T-helper 17 cell (primary cell): ENCODE measurements at places on chromosomes 5 and 9. TPM values are rescaled to one million over a fixed set of nuclear protein-coding genes. Genes with fewer than 3 reads are reported as not detected.

Gene HEMGN
- total RNA-seq = 9.0 TPM

Gene PCDH12
- 0.05 TPM for total RNA-seq

DNA sequence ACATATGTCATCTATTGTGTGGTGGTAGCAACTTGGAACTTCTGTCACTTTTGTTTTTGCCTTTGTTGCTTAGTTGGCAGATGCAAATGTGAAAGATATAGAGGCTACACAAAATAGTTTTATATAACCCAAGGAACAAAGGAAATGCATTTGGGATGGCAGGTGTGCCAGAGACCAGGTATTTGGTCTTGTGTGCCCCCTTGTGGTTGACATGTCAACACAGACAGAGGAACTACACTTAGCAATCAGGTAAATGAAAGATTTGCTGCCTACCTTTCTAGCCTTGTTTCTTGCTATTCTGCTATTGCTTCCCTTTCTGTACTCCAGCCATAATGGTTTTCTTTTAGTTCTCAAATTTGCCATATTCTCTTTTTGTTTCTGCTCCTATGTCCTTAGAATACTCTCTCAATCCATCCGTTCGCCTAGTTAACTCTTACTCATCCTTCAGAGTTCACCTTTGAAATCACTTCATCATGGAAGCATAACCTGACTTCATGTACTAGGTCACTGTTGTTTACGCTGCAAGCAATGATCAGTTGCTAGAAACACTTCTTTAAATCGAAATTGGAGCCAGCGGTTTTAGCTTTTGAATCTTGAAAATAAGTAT, 119.5 kb downstream of the TRPM3 start:
- H3K27me3 ChIP-seq = no peaks in the 10 kb centered on the region
- no peaks in the 10 kb centered on the region for H3K4me1 ChIP-seq
- no peak overlapping the region for H3K4me3 ChIP-seq
- no peaks in the 10 kb centered on the region for H3K36me3 ChIP-seq
- H3K27ac ChIP-seq = no peak overlapping the region

Gene AHRR
- total RNA-seq = 4.4 TPM

Gene OCLN
- total RNA-seq = 2.0 TPM

DNA sequence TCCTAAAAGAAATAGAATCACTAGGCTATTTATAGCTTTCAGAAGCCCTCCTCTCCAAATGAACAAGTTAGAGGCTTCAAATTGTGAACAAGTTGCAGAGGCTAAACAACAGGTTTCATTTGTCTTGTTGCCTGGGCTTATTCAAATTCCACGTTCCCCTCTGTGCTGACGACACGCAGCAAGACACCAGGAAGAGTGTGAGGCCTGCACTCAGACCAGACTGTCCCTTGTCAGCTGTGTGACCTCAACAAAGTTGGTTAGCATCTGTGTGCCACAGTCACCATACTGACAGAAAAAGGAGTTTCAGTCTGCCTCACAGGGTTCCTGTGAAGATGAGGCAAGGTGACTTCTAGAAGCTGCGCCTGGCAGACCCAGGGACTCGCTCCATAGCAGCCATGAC, 22.1 kb upstream of the GABBR2 start:
- H3K4me3 ChIP-seq = no peak overlapping the region
- DNase-seq = no peak
- H3K4me1 ChIP-seq = no peaks in the 10 kb centered on the region
